ENCODE measurements at places on chromosomes 3 and 15.

DNA sequence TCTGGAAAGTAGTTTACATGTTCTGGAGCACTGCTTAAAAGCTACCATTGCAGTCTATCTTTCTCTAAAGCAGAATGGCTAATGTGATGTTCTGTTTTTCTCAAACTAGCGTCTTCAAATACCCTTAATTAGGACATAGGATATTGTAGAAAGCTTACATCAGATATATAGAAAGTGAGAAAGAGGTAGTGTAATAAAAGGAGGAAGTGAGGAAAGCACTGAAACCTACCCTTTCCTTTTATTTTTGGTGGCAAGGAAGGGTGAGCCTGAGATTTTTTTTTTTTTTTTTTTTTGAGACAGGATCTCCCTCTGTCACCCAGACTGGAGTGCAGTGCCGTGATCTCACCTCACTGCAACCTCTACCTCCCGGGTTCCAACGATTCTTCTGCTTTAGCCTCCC lies 9.4 kb downstream of the SENP2 start:
- no peak for DNase-seq

DNA sequence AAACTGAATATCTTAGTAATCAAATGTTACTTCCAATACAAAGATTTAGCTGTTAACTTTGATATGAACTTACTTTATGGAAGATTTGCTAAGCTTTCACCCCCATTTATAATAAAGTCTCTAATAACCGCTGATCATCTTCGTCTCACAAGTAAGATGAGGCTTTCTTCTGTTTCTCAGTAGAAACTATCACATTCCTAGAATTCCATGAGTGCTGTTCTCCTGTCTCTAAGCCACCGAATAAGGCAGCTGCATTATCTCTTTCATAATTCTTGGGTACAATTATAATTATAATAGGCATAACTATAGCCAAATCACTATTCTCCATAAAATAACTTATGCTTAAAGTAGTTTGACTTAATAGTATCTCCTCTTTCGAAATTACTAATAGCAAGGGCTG lies 18.3 kb upstream of the SETMAR start:
- no peak for DNase-seq

DNA sequence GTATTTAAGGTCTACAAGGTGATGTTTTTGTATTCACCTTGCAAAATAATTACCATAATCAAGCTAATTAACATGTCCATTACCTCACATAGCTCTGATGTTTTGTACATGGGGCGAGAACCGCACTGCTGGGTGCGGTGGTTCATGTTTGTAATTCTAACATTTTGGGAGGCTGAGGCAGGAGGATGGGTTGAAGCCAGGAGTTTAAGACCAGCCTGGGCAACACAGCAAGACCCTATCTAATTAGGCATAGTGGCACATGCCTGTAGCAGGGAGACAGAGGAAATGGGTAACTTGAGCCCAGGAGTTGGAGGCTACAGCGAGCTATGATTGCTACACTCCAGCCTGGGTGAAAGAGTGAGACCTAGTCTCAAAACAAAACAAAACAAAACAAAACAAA lies 248.2 kb upstream of the NSMCE3 start:
- DNase-seq = no peak

GRCh38 chr3:115085197-115085865 lies 61.8 kb downstream of the ZBTB20 start:
- no peak for DNase-seq

GRCh38 chr3:121757087-121757811 lies 7.7 kb upstream of the GOLGB1 start:
- no peak for DNase-seq

GRCh38 chr3:18423401-18424212 lies 1.5 kb downstream of the SATB1 start:
- peak; percentile 35 for DNase-seq

DNA sequence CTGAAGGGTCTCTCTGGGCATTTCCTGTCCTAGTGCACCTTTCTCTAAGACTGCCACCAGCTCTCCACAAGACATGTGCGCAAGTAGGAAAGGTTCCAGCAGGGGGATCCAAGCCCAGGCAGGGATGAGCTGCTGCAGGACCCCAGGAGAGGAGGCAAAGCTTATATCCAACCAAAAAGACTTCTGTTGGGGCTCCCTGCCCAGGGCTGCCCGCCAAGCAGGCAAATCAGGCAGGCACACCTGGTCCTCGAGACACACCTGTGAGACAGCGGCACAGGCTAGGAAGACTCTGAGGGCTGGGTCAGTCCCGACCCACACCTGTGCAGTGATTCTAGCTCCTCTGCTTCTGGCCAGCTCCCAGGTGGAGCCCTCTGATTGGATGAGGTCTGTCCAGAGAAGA lies 80.6 kb downstream of the MYLK start:
- DNase-seq = no peak

GRCh38 chr15:75368689-75369239 lies 357 bp upstream of the MAN2C1 start:
- no peak for DNase-seq

DNA sequence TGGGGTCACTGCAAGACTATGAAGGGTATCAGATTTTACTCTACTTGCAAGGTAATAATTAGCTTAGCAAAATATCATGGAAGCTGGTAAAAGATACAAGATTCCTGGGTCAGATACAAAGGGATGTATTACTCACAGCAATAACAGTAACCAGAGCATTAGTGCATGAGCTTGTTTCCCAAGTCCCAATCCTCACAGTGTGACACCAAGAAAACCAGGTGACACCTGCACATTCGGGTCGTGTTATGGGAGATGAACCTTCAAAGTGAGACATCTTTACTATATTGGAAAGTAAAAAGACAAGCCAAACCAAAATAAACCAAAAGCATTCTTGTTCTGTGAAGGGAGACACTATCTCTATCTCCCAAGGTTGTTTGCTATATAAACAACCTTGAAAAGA lies 528.7 kb upstream of the TGFBR2 start:
- no peak for DNase-seq

GRCh38 chr15:82963471-82964341 lies 11.2 kb upstream of the HOMER2 start:
- no peak for DNase-seq

- DNase-seq = no peak
Observed at GRCh38 chr3:185421577-185422232, 58.8 kb downstream of the MAP3K13 start.

- no peak for DNase-seq
Observed at GRCh38 chr15:28875461-28876000, 10.2 kb upstream of the APBA2 start.

GRCh38 chr3:73280746-73281145 lies 219.3 kb downstream of the EBLN2 start:
- no peak for DNase-seq

DNA sequence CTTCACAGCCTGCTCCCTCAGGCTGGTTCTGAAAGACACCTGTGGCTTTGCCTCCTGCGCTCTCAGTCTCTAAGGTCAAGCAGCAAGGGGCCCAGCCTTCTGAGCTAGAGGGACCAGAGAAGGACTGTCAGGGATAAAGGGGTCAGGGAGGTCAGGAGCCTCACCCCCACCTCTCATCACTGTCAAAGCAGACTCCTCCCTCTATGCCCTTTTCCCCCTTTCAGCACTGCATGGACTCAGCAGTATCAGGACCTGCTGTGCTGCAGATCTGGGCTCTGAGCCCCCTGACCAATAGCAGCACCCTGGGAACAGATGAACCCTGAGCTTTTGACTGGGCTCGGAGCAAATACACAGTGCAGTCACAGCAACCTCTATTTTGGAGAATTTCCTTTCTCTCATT lies 3.2 kb upstream of the BMF start:
- DNase-seq = no peak

DNA sequence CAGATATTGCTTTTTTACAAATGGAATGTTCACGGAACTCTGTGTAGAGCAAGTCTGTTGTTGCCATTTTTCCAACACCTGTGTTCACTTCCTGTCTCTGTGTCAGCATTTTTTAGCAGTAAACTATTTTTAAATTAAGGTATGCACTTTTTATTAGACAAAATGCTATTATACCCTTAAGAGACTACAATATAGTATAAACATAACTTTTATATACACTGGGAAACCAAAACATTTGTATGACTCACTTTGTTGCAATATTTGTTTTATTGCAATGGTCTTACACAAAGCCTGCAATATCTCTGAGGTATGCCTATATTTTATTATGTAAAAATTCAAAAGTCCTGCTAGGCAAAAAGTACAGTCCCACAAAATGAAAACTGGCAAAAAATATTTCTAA lies 39.8 kb upstream of the FGF7 start:
- no peak for DNase-seq

- DNase-seq = no peak
Observed at GRCh38 chr15:50813865-50814264, 48.4 kb upstream of the SPPL2A start.

GRCh38 chr15:49900006-49900902 lies 218.8 kb downstream of the ATP8B4 start:
- no peak for DNase-seq

DNA sequence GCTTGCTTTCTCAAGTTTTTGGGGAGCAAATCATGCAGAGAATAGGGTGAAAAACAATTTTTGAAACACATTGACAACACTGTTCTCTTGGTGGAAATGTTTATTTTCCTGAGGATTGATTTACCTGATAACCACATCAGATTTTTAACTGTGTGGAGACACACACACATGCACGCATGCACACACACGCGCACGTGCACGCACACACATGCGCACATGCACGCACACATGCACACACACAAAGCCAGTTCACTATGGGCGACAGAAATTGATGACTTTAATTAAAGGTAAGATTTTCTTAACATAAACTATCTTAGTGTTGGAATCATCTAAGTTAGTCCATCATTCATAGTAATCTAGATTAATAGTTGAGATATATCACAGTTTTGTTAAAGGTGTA lies 15.3 kb downstream of the LMLN start:
- no peak for DNase-seq

GRCh38 chr15:49495993-49496753 lies 73.1 kb downstream of the FGF7 start:
- no peak for DNase-seq

- no peak for DNase-seq
Observed at GRCh38 chr3:128379367-128380160, 87.1 kb downstream of the DNAJB8 start.

GRCh38 chr15:92120094-92120795 lies 266.7 kb downstream of the SLCO3A1 start:
- DNase-seq = no peak

GRCh38 chr3:190077395-190078045 lies 43.2 kb downstream of the P3H2 start:
- no peak for DNase-seq

DNA sequence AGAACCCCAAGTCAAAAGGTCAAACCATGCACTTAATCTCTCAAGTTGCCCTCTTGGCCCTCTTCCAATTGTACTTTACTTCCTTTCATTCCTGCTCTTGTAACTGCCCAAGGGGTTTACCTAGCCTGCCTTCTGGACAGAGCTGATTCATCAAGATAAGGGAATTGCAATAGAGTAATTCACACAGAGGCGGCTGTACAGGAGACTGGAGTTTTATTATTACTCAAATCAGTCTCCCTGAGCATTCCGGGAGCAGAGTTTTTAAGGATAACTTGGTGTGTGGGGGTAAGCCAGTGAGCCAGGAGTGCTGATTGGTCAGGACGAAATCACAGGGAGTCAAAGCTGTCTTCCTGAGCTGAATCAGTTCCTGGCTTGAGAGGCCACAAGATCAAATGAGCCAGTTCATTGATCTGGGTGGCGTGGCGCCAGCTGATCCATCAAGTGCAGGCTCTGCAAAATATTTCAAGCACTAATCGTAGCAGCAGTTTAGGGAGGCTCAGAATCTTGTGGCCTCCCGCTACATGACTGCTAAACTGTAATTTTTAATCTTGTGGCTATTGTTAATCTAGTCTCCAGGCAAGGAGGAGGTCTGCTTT lies 590.0 kb downstream of the EPHA3 start:
- no peak for DNase-seq

DNA sequence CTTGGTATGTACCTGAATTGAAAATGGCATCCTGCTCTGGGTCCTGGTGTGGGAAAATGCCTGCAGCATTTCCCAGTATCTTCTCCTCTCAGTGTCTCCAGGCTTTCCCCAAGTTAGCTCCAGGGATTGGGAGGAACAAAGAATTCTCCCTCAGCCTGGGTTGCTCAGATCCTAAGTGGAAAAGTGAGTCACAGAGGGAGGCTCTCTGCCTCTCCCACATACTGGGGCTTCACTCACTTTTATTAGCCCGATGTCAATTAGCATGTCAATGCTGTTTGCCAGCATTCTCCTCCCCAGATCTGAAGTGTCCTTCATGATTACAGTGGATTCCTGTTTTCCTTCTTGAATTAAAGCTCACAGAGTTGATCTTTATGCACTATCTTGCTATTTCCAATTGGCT lies 655.0 kb downstream of the EPHA3 start:
- DNase-seq = no peak

DNA sequence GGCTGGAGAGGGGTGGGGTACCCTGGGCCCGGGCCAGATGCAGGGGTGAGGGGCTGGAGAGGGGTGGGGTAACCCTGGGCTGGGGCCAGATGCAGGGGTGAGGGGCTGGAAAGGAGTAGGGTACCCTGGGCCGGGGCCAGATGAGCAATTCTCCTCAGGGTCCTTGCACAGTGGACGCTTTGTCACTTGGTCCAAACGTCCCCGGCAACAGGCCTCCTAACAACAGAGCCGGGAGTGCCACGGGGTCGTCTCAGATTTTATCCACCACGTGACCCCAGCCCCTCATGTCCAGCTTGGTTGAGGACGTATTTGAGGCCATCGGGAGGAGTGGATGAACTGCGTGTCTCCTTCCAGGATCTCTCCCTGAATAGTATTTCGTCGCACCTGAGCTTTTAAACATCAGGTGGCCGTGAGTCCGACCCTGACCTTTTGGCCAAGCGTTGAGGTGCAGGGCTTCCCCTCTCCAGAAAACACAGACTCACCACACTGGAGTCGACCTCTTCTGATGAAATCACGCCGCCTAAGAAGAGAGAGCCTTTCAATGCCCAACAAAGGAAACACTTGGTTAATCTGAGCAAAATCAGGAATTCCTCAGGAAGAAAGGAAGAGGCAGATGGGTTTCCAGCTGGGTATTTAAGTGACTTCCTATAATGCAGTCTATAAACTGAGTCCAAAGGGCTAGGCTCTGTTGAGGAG lies 12.8 kb upstream of the LRRC15 start:
- DNase-seq = no peak

Data from activated CD4-positive, alpha-beta T cell treated with anti-CD3 and anti-CD28 coated beads, Interleukin-2, amount 50 U/mL, for 24 hours (primary cell).